ENCODE measurements at places on chromosomes 5 and 9.

GRCh38 chr9:78297672-78297961 is 692 bp downstream of the PSAT1 start:
- peaks cover 30% of the 10 kb centered on the region for H3K27me3 ChIP-seq
- peaks cover 30% of the 10 kb centered on the region for H3K4me1 ChIP-seq
- no peak overlapping the region for H3K27ac ChIP-seq
- H3K36me3 ChIP-seq, result no peaks in the 10 kb centered on the region
- peak overlapping the region; percentile 55 for H3K4me3 ChIP-seq

DNA sequence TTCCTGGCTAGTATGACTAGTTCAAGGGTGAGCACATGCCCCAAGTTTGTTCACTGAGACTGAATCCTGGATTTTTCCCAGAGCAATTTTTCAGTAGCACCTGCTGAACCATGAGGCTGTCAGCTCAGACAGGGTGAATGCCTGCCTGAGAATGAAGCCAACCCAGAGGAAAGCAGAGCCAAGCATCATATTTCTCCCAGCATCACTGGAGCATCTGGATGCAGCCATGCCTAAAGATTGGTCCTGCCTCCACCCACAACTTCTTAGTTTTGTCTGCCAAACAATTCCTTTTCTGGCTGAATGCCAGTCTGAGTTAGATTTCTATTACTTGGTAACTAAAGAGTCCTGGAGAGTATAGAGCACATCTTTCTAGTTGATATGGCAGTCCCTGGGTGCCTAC is 343.6 kb downstream of the CSNK1G3 start:
- no peaks in the 10 kb centered on the region for H3K4me1 ChIP-seq
- H3K27ac ChIP-seq, result no peak overlapping the region
- H3K27me3 ChIP-seq, result no peaks in the 10 kb centered on the region

- H3K36me3 ChIP-seq, result no peaks in the 10 kb centered on the region
- H3K4me3 ChIP-seq, result no peak overlapping the region
- no peak overlapping the region for H3K27ac ChIP-seq
- H3K27me3 ChIP-seq, result no peaks in the 10 kb centered on the region
- no peaks in the 10 kb centered on the region for H3K4me1 ChIP-seq
Measured at GRCh38 chr5:160539431-160539830, 117.8 kb downstream of the PTTG1 start.

- H3K27me3 ChIP-seq, result no peaks in the 10 kb centered on the region
- no peaks in the 10 kb centered on the region for H3K4me1 ChIP-seq
- no peaks in the 10 kb centered on the region for H3K36me3 ChIP-seq
- H3K4me3 ChIP-seq, result no peak overlapping the region
Measured at GRCh38 chr9:18768951-18769622, 263.9 kb downstream of the SAXO1 start.

GRCh38 chr9:33350310-33350709 is 52.1 kb downstream of the AQP7 start:
- H3K27ac ChIP-seq, result peak overlapping the region; percentile 79
- no peak overlapping the region for H3K4me3 ChIP-seq
- no peaks in the 10 kb centered on the region for H3K27me3 ChIP-seq

DNA sequence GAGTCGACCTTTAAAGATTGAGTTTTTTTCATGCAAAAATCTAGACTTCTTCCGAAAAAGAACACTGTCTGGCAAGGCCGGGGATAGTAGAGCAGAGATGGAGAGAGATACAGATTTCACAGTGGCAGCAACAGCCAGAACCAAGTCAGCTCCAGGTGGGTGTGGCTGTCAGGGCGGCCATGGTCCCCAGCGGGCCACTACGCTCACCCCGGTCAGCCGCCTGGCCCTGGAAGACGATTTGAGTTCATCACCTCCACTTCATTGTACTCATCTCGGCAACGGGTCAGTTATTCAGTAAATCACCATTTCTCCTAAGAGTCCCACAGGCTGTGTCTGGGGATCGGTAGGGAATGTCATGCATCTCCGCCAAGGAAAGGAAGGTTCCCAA is 53.0 kb downstream of the ZNF354C start:
- DNase-seq, result no peak
- no peak overlapping the region for H3K4me3 ChIP-seq
- H3K27me3 ChIP-seq, result no peaks in the 10 kb centered on the region
- H3K4me1 ChIP-seq, result no peaks in the 10 kb centered on the region
- no peak overlapping the region for H3K27ac ChIP-seq

DNA sequence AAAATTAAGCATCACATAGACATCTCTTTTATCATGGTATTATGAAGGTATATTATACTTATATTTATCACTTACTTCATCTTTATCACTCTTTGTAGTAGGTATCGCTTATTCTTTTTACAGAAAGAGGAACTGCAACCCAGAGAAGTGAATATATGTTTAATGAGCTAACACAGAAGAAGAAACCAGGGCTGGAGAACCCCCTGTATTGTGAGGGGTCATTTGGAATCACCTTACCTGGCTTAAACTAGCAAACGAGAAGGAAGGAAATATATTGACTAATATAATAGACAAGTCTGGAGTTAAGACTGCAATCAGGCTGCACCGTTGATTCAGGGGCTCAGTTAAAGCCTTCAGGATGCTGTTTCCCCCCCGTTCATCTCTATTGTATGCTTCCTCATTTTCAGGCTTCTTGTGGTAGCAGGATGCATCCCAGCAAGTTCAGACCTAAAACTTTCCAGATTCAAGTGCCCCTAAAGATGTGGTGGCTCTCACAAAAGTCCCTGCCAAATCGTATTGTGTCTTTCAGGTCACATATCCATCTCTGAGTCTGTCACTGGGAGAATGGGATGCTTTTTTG is 146.4 kb downstream of the GCNT1 start:
- DNase-seq, result no peak
- H3K4me3 ChIP-seq, result no peak overlapping the region
- H3K27me3 ChIP-seq, result no peaks in the 10 kb centered on the region
- H3K4me1 ChIP-seq, result peaks cover 3% of the 10 kb centered on the region

- DNase-seq, result no peak
- H3K4me3 ChIP-seq, result peak overlapping the region; percentile 83
- H3K36me3 ChIP-seq, result no peaks in the 10 kb centered on the region
- H3K27me3 ChIP-seq, result no peaks in the 10 kb centered on the region
Measured at GRCh38 chr5:181223729-181224389, 778 bp downstream of the TRIM41 start.

DNA sequence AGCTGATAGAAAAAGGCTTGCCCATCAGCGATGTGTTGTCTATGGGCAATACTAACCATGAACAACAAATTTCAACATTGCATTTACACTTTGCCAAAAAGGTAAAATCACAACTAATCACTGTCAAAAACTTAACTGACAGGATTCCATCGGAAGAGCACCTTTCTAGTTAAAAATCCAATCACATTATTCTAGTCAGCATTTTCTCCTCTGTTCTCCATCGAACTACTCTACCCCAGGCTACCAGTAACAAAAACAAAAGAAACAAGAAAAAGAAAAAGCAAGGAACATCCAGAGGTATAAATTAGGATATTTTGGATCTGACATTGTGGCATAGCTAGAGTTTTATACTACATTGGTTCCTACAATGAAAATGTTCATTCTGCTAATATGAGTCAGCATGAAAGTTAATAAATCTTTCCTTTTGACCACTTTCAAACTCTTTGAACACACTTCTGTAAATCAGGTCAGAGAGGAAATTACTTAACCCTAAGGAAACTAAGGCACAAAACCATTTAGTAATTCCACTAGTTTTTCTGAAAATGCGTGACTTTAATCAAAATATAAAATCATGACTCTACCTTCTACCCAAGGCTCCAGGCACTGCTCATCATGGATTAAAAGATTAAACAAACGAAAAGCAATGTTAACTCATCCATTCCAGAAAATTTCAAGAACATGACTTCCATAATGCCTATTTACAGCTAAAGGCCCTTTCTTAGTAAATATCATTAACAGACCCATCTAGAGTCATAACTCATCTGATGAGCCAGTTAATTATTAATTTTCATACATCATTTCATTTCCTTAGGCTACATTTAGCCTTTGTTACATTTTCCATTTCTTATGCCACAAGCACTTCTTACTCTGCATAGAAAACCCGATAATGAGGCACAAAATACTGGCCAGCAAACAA is 10.2 kb downstream of the GLIS3 start:
- H3K36me3 ChIP-seq, result no peaks in the 10 kb centered on the region
- no peak for DNase-seq
- no peaks in the 10 kb centered on the region for H3K27me3 ChIP-seq
- H3K27ac ChIP-seq, result no peak overlapping the region
- no peaks in the 10 kb centered on the region for H3K4me1 ChIP-seq

Measured in suprapubic skin (tissue), 4 donors.